ENCODE measurements at places on chromosomes 12 and 14.

- no peak for DNase-seq
Measured at GRCh38 chr12:88458327-88458726, 121.9 kb downstream of the KITLG start.

DNA sequence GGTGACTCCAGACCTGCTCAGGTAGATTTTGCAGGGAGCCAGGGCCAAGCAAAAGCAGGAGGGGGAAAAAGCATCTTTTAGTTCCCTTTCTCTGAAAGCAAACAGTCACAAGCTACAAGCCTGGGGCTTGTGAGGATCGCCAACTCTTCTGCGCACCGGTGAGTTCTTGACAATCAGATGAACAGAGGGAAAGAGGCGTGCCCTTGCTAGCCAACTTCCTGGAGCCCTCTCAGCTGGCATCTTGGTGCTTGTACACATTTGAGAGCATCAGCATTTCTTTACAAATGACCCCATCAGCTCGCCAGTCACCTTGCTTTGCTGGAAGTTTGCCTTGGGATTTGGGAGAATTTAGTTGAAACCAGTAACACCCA, 55.5 kb downstream of the ZNF664 start:
- DNase-seq = no peak

- peak; percentile 24 for DNase-seq
Measured at GRCh38 chr14:74973003-74973653, 17.7 kb upstream of the PGF start.

DNA sequence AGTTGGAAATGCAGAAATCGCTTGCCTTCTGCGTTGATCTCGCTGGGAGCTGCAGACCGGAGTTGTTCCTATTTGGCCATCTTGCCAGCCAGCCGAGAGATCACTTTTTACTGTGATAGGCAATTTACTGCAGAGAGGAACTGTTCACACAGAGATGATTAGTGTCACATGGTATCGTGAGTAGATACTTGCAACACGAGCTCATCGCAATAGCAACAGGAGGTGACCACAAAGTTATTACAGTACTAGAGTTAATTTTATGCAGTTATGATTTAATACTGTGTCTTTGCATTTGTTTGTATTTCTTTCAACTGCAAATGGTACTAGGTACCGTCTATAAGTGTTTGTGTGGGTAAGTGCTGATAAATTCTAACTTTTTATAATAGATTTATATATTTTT, 27.8 kb downstream of the NOPCHAP1 start:
- peak; percentile 2 for DNase-seq

DNA sequence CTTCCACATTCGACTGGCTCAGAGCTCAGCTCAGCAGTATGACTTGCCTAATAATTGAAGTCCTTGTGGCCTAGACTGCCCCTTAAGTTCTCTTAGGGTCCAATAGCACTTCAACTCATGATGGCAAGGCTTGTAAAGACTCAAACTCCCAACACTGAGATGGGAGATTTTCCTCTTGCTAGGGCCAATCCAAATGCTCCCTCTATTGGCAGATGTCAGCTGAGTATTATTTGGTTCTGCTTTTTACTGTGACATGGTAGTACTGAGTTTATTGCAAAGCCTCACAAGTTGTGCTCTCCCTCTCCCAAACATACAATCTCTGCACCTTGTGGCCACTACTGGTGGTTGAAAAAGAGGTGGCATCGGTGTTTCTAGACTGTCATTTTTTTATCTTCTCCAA, 164.2 kb downstream of the ALG10 start:
- no peak for DNase-seq
